Caki2 (cell line): ENCODE measurements at places on chromosomes 11 and 22. TPM values are rescaled to one million over a fixed set of nuclear protein-coding genes. Genes with fewer than 3 reads are reported as not detected.
A peak's percentile ranks its signal among the peaks of the same experiment; 100 is the strongest.

DNA sequence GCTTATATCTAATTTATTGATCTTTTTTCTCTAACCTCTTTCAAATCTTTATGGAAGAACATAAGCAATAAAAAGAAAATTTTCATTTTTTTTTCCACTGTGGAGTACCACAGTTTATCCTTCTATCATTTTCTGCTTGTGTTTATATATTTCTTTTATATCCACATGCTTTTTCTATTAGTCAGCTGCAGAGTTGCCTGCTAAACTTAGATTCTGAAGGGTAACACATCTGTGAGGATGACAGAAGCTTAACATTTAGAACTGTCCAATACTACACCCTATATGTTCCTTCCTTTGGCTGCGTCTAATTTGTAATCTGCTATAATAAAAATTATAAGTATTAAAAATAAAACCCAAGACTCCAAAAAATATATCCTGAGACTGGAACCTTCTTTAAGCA is 20.8 kb downstream of the CCDC90B start:
- DNase-seq, result no peak

- no peak for DNase-seq
Measured at GRCh38 chr11:11251394-11251970, 101.6 kb downstream of the CSNK2A3 start.

DNA sequence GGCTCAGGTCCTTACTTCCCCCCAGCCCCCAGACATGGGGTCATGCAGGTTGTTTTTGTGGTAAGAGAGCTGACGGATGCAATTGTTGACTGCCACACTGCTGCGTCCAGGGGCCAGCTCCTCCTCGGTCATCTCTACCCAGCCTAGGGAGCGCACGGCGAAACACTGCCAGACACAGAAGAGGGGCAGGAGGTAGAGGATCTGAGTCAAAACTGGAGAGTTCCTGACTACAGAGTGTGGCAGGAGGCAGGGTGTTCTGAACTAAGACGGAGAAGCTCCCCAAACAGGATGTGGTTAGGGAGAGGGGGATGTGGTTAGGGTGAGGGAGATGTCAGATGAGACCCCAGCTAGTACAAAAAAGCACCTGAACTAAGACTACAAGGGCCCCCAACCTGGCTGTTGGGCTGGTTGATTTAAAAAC is 12.3 kb downstream of the SMPD1 start:
- no peak for DNase-seq

GRCh38 chr22:40023341-40023841 is 28.6 kb downstream of the FAM83F start:
- no peak for DNase-seq

DNA sequence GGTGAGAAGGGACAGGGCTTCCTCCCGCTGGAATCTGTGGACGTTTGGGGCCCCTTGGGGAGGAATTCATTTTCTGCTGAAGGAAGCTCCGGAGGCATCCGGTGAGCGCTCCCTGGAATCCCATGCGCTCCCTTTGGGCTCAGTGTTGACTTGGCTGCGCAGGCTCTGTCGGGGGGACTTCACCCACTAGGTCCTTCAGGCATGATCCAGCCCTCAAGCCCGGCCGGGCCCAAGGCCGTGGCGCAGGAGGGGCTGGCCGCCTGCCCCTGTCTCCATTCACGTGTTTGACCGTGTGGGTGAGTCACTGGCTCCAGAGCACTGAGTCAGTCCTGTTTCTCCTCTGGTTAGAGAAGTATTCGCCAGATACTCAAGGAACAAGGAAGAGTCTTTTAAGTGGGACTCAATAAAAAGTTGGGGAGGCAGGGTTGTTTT is 1.4 kb downstream of the CTTN start:
- DNase-seq, result peak; percentile 87

Gene OPCML
- 0.07 TPM in 1 of 2 replicates, not detected in the other for total RNA-seq

Gene DNAJB7
- total RNA-seq, result not detected in 2 replicates

Gene PAMR1
- not detected in 2 replicates for total RNA-seq
